Testis (tissue), 5 donors: ENCODE measurements at places on chromosomes 1 and 21.

- no peak for DNase-seq
These were observed 22.9 kb downstream of the SAMSN1 start for GRCh38 chr21:14523234-14523633.

DNA sequence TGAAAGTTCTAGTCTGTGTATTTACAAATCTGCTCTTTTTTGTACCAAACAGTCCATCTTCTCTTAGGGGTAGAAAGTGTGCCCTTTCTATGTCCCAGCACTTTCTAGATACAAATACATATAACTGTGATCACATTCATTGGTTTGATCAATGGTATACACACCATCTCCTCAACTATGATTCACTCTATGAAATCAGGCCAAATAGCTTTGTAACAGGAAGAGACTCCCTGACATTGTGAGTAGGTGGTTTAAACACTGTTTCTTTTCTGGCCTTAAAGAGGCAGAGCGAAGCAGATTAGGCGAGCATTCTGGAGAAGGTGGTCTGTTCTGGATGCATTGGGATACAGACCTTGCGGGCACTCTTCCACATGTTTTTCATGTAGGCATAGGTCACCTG, 39.3 kb upstream of the EXOSC10 start:
- no peak for DNase-seq

DNA sequence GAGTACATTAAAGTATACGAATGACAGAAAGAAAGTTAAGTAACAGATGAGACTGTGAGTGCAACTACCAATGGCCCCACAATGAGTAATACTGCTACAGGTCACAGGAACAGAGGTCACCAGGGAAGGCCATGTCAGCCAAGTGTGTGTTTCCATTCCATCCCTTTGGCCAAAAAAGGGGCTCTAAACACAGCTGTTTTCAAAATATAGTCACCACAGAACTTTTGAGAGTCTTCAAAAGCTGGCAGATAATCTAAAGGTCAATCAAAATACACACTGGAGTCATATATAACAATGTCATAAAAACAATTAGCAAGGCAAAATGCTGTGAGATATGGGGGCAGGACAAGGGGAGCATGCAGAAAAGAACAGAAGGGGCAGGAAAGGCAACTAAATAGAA, 10.2 kb downstream of the USP24 start:
- no peak for DNase-seq

DNA sequence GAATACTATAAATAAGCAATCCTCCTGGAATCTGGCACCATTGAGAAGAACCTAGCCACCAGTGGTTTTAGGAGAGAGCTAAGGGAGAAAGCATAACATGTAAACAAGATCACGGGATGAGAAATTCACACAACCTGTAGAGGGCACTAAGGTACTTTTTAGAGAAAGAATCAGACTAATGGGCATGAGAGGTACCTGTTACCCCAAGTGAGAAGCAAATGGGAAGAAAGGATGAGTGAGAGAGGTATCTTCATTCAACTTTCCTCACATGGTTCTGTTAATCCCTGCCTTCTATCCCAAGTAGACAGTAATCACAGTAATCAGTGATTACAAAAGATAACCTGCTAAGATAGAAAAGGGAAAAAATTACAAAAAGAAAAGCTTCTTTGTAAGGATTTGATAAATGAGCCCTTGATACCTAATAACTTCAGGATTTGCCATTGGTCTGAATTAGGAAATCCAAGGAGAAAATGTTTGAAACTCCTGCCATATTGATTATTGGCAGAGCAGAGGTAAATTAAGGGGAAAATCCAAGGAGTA, 251.1 kb upstream of the ADGRL2 start:
- DNase-seq: no peak

DNA sequence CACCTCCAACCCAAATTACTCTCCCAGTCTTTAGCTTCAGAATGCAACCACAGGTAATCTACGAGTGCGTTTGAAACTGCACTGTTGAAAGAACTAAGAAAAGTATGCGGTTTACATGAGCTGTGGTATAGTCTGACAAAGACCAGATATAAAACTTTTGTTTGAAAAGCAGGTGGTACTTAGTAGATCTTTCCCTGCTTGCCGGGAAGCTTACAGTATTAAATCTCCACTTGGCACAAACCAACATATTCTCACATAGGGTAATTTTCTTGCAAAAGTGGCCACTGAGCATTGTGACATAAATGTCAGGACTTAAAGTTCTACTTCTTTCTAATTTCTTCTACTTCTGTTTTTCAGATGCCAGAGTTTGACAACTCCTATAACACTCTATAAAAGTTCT, 8.4 kb downstream of the RGS2 start:
- no peak for DNase-seq

- DNase-seq: no peak
These were observed 376.7 kb upstream of the ADGRL2 start for GRCh38 chr1:81424061-81424460.

DNA sequence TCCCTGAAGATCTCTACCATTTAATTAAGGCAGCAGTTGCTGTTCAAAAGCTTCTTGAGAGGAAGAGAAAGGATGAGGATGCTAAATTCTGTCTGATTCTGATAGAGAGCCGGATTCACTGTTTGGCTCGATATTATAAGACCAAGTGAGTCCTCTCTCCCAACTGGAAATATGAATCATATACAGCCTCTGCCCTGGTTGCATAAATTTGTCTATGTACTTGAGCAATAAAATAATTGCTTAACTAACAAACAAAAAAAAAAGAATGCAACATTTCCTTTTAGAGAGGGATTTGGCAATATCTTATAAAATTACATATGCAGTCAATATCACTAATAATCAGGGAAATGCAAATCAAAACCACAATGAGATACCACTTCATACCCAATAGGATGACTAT, 26.8 kb downstream of the ALDH9A1 start:
- no peak for DNase-seq

GRCh38 chr1:36135330-36135667, 10.3 kb upstream of the COL8A2 start:
- no peak for DNase-seq

DNA sequence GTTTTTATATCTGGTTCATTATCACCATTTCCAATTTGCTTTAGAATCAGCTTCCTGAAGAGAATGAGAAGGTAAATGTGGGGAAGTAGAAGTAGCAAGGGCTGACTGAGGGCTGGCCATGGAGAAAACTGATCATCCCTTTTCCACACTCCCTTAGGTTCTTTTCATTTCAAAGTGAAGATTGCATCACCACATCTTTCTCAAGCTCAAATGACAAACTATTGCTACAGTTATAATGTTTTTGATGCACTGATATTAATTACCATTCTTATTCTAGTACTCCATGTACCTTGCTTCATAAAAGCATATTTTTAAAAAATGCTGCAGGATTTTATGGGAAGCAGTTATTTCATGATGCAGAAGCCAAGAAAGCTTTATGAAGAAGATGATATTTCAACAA, 7.9 kb upstream of the AK5 start:
- DNase-seq: no peak

GRCh38 chr1:59058665-59059439, 238.0 kb upstream of the FGGY start:
- DNase-seq: peak; percentile 16

DNA sequence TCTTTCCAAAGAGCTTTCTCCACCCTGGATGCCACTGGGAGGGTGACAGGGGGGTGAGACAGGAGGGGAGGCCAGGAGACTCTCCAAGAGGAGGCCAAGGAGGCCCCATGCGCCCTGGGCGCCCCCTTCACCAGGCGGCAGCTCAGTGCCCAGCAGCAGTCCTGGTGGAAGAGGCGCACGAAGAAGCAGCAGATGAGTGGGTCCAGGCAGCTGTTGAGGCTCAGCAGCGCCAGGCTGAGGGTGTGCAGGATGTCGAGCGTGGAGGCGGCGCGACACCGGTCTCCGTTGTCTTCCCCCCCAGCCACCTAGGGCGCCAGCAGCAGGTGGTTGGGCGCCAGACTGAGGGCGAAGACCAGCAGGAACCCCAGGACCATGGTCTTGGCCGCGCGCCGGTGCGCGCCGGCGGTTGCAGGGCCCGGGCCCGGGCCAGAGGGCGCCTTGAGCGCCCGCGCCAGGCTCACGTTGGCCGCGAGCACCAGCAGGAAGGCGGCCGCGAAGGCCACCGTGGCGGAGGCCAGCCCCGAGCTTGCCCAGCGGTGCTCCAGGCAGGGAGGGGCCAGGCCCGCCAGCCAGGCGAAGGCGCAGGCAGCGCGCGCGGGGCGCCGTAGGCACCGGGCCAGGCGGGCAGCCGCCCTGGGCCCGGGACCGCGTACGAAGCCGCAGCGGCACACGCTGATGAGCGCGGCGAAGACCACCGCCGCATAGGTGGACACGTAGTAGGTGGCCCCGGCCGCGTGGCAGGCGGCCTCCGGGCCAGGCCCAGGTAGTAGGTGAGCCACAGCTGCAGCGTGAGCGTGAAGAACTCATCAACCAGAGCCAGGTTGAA, 8.6 kb downstream of the TMEM35B start:
- no peak for DNase-seq

- no peak for DNase-seq
These were observed 404.3 kb downstream of the NTNG1 start for GRCh38 chr1:107545056-107545577.

DNA sequence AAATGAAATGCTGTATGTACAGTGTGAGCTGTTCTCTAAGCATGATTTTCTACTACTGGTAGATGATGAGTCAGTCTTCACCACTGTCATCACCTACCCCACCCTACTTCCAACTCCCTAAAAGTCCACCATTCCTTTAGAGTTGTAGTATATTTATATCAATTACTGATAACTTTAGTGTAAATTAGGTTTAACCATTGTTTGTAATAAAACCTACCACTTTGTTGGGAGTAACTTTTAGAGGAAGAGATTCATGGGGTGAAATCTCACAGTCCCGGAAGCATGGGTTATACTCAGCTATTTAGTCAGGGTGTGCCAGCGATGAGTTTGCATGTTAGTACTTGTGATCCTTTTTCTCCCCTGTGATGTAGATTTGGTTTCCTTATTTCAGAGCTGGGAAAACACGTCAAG, 17.1 kb downstream of the MORC3 start:
- no peak for DNase-seq

GRCh38 chr1:101732261-101732660, 264.5 kb downstream of the OLFM3 start:
- no peak for DNase-seq

DNA sequence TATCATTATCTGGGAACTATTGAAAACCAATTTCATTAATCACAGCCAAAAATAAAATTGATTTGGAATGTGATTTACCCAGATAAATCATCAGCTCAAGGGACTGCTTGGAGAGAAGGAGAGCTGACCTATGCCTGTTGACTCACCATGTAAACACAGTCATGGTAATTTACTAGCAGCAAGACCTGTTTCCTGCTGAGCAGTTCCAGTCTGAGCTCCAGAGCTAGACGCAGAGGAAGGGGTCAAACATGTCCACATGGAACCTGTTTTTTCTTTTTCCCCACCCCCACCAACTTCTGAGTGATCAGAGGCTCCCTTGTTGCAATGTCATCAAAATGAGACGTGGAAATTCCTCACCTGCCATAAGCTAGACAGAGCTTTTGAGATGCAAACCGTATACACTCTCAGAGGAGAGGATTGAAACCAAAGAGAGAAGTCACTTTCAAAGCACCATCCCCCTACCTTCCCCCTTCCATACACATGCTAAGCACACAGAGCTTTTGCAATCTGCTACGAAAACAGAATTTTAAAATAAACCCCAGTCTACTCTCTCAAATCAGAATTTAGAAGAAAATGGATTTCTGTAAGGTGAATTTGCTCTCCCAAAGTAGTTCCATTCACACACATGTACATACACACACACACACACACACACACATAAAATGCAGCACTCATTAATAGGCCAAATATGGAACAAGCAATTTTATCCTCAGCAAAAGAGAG, 55.9 kb upstream of the PTGFRN start:
- no peak for DNase-seq
